ENCODE measurements at places on chromosomes 2 and 18.

DNA sequence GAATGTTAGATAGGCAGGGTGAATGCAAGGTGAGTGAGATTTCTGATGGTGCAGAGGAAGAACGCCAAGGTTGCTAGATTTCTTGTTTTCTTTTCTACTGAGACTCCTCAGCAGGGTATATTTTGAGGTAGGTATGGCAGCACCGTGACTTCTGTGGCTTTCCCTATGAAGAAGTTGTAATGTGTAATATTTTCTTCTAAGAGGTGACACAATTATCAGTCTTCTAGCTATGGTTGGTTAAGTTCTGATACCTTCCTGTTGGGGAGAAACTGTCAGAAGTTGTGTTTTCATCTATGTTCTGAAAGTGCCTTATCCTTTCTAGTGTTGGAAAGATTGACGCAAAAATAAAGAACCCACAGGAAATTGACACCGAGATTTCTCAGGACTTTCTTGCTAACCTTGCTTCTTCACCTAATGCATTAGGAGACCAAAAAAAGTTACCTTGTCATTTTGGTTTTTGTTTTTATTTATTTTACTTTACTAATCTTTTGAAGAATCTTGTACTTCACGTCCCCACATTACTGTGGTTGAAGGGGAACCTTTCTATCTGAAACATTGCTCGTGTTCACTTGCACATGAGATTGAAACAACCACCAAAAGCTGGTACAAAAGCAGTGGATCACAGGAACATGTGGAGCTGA, 11.9 kb downstream of the IL18R1 start:
- no peak for DNase-seq

- DNase-seq: no peak
Measured at GRCh38 chr2:120367649-120368048, 21.7 kb downstream of the INHBB start.

DNA sequence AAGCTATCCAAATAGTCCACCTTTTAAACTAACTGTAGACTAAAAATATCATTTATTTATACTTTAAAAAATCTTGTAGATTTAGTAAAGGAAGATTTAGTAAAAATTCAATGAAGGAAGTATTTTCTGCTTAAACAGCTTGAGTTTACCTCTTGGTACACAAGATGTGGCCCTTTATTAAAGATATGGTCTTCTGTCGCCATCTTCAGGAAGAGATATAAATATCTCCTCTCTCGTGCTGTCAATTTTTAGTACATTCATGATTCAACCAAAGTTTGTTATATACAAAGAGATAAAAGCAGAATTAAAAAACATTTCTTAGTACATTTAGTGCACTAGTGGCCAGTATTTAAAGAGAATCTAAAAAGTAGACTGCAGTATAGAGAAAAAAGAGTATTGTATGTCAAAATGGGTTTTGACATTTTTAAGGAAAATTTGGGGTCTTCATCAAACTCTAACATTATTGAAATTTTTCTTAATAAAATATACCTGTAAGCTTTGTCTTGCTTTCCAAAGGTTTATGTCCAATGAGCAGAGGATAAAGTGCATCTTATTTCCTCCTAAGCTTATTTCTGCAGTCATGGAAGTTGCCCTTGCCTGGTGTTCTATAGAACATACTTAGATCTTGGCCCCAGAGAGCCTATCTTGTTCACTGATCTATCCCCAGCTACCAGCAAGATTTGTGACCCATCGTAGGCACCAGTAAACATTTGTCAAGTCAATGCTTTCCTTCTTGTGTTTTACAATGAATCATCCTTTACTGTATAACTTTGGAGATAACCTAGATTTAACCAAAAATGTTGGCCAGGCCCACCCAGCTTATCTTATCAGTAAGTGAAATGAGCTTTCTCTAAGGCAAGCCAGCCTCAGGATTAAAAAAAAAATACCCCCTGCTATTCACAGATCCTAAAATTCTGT, 18.5 kb upstream of the EML6 start:
- DNase-seq: peak; percentile 65

DNA sequence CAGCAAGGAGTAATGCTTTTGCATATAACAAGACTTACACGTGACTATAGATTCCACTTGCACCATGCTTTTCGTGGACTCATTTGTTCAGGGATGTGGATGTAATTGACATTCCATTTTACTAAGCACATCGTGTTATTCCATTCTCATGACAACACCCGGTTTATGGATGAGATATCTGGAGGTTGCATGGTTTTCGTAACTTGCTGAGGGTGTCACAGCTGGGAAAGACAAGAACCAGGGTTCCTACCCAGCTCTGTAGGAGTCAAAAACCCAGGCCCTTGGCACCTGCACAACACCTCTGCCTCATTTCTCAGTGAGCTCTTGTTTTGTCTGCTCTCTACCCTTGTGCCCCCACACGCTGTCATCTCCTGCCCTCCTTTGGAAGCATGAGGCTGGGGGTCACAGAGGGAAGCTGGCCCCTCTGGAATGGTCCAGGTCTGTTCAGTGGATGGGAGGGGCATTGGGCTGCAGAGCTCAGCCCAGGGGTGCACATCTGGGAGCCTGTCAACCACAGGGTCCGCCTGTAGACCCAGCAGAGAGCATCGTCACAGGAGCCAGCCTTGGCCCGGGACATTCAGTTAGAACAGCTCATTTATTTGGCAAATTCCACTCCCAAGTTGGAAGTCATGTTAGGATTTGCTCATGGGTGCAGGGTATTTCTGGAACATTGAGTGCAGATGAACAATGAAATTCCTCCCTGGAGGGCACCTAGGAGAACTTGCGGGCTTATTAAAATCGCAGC, 120.1 kb upstream of the TWIST2 start:
- DNase-seq: no peak

DNA sequence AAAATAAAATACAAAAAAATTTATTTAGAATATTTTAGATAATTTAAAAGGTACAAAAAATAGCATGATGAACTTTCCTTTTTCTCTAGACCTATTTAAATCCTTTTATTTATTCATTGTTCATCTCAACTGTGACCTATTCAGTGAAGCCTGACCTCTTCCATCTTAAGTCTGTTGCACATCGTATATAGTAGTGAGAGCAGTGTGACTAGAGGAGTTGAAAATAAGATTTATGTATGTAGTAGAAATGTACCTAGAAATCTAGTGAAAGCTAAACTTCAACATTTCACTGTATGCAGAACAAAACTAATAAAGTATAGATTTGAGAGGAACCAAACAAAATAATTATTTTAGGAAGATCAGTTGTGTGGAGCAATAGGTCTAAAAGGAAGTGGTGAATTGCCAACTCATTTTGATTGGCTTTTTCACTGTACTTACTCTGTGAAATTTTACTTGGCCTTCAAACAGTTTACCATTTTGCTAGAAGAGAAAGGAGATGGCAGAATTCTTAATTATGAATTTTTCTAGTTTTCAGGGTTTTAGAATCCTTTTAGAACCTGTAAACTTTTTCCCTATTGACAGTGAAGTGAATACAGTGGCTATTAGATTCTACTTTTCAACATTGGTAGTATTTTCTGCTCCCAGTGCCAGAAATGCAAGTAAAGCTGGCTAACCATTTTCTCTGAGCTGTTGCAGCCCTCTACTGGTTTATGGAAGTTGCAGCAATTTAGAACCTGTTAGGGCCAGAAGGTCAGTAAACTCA, 11.0 kb downstream of the ANKRD12 start:
- DNase-seq: peak; percentile 57

GRCh38 chr2:140550821-140551220, 1580.0 kb downstream of the LRP1B start:
- DNase-seq: no peak

DNA sequence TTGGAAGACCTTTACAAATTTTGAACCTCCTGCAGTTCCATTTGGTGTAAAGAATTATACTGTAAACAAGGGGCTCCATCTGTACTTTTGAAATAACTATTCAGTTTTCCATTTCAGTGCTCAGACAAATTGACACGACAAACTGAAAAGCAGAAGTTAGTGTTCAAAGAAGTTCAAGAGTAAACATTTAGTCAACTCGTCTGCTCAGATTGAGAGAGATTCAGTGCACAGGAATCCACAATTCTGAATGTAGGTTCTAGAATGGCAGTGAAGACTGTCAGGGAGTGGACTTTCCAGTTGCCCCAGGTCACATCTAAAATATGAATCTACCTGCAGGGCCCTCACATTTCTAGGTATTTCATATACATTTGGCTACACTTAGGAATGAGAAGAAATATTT, 322.3 kb upstream of the TCF4 start:
- DNase-seq: no peak

DNA sequence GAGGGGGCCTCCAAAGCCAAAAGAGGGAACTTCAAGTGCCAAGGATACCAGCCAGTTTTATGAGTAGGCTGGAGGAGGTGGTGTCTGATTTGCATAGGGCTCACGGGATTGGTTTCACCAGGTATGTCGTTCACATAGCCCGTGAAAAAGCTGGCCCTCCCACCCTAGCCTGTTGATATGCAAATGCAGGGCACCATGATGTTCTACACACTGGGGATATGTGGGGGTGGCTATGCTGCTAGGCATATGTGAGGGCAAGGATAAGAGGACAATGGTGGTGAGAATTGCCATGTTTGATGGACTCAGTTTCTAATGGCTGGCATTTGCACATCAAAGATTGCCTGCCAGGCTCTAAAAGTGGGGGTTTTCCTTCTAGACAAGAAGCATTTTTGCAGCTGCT, 378.6 kb downstream of the DPP10 start:
- no peak for DNase-seq

- no peak for DNase-seq
Measured at GRCh38 chr2:98539056-98539735, 69.1 kb downstream of the COA5 start.

GRCh38 chr18:34942276-34942675, 98.9 kb upstream of the MAPRE2 start:
- no peak for DNase-seq

Data from NCI-H2081 (cell line).